ENCODE measurements at places on chromosomes 2 and 18. TPM values are rescaled to one million over a fixed set of nuclear protein-coding genes. Genes with fewer than 3 reads are reported as not detected.

The MOCOS gene
- total RNA-seq, result 6.4 TPM

The MAP2 gene
- total RNA-seq, result 41.9 TPM

The CNDP1 gene
- 0.31 TPM for total RNA-seq

The MYO5B gene
- total RNA-seq, result 9.9 TPM

DNA sequence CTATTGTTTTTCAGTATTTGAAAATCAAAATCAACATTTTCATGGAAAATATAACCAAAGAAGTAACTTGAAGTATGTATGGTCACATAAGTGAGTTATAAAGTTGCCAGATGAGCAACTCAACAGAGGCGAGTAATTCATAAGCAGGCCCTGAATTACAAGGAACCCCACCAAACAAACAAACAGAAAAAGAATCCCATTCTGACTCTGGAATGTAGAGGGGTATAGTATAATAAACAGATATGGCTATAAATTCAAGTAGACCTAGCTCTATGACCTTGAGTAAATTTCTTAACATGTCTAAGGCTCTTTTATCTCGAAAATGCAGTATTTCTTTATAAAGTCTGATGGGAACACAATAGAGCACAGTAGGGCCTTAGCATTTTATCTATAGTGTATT is 4.7 kb upstream of the CDH2 start:
- no peak for DNase-seq

DNA sequence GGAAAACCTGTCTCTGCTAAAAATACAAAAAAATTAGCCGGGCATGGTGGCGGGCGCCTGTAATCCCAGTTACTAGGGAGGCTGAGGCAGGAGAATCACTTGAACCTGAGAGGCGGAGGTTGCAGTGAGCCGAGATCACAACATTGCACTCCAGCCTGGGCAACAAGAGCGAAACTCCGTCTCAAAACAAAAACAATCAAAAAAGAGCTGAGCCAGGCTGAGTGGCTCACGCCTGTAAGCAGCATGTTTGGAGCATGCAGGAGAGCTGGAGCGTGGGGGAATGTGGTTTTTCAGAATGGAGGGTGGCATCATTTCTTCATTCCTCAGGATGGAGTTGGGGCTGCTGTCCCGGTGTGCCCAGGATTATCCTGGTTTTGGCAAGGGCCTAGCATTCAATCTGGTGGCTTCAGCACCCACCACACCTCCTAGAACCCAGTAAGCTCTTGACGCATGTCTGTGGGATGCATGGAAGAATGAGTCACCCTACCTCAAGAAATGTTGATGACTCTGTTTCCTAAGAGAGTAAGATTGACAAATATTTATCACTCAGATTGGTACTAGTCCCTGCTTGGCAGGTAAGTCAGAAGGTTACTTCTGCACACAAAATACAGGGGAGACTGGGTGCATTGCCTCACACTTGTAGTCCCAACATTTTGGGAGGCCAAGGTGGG is 90.2 kb upstream of the ODC1 start:
- DNase-seq, result no peak

GRCh38 chr18:63860531-63860930 is 27.0 kb upstream of the SERPINB2 start:
- DNase-seq, result no peak

GRCh38 chr2:215465256-215465655 is 29.4 kb upstream of the FN1 start:
- no peak for DNase-seq

DNA sequence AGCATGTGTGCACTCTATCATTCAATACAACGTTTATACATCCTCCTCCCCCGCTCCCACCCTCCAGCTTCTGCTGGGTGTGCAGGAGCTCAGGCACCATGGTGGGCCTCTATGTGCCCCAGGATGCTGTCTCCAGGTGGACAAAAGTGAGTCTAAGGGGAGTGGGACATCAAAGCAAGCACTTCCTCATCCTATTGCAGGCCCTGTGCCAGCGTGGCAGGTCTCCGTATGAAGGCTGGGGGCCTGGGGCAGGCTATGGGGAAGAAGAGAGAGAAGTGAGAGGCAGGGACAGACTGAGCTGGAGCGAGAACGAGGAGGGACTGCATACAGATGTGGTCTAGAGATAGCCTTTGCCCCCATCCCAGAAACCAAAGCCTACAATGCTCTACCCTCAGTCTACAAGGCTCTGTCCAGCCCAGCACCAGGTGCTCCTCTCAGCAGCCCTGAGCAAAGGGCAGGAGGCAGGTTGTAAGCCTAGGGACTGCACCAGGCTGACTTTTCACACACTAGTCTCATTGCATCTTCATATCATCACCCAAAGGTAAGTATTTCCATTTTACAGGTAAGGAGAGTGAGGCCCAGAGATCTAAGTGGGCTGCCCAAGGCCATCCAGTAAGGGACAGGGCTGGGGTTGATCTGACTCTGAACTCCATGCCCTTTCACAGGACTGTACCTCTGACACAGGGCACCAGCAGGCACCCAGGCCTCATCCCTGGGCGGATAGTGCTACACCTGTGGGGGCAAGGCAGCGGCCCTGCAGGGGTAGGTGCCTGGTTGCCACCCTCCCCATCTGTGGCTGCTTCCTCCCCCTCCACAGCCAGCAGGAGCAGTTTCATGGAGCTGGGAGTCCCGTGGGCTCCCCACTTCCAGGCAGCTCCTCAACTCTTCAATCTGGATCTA is 14.0 kb upstream of the ARID5A start:
- no peak for DNase-seq

DNA sequence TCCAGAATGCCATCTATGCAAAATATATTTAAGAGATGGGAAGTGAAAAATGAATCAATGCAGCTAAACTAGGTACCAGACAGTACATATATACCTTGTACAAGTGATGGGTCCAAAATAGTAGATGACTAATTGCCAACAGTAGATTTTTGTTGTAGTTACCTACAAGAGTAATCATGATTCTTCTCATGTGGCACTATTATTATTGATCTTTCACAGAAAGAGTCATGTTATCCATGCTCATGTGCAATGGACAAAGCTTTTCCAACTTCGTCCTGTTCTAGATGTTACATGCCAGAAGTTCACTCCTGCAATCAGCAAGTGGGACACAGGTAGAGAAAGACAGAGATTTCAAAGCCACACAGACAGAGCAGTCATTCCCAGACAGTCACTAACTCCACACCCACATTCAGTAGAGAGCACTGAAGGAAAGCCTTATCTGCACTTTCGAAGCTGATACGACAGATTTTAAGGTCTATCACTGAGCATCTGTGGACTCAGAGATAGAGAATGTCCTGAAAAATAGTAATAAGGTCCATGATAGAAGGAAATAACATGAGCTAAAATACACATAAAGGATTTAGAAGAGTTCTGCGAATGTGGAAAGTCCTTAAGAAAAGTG is 101.6 kb upstream of the ITPRID2 start:
- DNase-seq, result no peak
